LoVo (cell line): ENCODE measurements at places on chromosomes 11 and 22.

GRCh38 chr11:14908214-14908880 is 16.3 kb upstream of the CYP2R1 start:
- DNase-seq, result peak; percentile 49

- no peak for DNase-seq
Observed at GRCh38 chr22:38981005-38981991, 849 bp upstream of the APOBEC3B start.

- no peak for DNase-seq
Observed at GRCh38 chr22:48941903-48942575, 885.6 kb downstream of the BRD1 start.

- DNase-seq, result no peak
Observed at GRCh38 chr22:30023099-30023660, 57.1 kb upstream of the HORMAD2 start.

DNA sequence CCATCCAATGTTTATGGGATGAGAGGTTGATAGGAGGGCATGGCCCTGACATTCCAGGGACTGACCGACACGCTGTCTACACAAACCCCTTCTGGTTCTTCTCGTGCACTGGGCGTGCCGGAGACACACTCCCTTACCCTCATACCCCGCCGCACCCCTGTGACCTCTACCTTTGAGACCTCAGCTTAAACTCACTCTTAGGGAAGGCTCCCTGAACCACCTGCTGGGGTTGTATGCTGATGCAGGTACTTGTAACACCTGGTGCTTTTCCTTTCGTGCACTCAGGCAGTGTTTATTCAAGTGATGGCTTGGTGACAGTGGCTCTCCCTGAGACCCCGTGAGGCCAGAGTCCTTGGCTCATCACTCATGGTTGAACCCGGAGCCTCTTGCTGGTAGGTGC is 12.0 kb downstream of the PPARA start:
- no peak for DNase-seq

DNA sequence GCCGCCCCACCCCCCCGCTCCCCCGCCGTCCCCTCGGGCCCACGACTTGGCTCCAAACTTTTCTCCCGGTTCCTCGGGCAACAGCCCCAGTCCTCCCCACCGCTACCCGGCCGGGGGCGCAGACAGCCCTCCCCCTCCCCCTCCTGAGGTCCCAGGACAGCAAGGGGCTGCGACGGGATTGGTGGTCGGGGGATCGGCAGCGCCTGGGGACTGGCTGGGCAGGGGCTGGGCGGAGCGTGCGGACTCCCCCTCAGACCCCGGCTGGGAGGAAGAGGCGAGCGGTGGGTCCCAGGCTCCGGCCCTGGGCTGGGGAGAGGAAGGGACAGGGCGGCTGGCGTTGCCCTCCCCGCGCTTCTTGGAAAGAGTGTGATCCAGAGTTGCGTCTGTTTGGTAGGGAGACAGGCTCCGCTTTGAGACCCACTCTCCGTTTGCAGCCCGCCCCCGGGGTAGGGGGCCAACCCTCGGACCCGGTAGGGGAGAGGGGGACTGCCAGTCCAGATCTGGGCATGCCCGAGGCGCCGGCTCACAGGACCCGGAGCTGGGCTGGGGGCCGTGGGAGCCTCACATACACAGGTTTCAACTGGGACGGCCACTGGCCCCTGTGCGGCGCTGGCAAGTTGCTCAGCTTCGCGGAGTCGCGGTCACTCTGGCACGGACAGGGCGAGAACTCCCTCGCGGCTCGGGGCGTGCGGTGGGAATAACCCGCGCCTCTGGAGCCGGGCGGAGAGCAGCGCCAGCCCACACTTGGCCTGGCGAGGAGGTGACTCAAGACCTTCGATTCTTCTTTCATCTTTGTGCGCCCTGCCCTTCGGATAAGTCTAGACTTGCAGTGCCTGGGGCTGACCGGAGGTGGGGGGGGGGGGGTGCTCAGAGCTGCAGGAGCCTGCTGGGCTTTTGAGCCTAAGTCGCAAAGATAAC is 999 bp downstream of the TSKU start:
- DNase-seq, result peak; percentile 69

GRCh38 chr22:22960307-22960706 is 72.7 kb downstream of the IGLL5 start:
- peak; percentile 41 for DNase-seq

- no peak for DNase-seq
Observed at GRCh38 chr11:61120706-61121191, 18.5 kb downstream of the CD5 start.

- no peak for DNase-seq
Observed at GRCh38 chr11:44725016-44725685, 1.6 kb upstream of the TSPAN18 start.

DNA sequence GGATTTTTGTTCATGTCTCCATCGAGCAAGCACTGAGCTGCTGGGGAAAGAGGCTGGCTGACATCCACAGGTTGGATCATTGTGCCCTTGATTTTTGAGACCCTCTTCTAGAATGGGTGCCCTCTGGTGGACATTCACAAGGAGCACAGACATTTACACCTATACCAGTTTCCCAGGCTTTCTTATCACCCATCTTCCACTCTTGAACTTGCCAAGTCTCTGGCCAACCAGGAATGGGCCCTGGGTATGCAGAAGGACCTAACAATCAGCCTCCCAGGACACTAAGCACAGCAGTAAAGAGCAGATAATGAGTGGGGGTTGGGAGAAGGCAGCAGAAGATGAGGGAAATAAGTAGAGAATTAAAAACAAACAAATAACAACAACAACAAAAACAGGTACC is 5.7 kb upstream of the INTS4 start:
- peak; percentile 75 for DNase-seq

- DNase-seq, result no peak
Observed at GRCh38 chr11:78548911-78549590, 25.6 kb downstream of the NARS2 start.

- no peak for DNase-seq
Observed at GRCh38 chr11:23403210-23404185, 543.2 kb upstream of the CCDC179 start.

DNA sequence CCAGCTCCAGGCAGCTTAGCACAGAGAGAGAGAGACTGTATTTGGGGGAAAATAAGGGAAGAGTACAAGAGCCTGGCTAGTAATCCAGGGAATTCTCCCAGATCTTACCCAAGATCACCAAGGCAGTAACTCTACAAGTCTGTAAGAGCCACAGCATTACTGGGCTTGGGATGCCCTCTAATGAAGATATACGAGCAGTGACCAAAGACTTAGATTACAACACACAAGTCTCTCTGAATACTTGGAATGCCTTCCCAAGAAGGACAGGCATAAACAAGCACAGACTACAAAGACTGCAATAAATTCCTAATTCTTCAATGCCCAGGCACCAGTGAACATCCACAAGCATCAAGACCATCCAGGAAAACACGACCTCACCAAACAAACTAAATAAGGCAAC is 17.7 kb downstream of the DNAJC24 start:
- DNase-seq, result no peak

DNA sequence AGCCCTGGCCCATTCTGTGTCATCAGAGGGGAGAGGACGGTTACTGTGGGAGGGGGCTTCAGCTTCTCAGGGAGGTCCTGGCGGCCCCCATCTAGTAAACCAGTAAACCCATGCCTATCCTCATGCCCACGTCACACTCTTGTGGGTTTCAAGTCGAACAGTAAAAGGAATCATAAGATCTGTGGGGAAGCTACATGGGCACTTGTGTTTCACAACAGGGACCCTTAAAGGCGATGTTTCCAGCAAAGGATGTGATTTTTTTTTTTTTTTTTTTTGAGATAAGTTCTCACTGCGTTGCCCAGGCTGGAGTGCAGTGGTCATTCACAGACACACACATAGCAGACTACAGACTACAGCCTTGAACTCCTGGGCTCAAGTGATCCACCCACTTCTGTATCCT is 9.2 kb upstream of the PARVG start:
- no peak for DNase-seq

DNA sequence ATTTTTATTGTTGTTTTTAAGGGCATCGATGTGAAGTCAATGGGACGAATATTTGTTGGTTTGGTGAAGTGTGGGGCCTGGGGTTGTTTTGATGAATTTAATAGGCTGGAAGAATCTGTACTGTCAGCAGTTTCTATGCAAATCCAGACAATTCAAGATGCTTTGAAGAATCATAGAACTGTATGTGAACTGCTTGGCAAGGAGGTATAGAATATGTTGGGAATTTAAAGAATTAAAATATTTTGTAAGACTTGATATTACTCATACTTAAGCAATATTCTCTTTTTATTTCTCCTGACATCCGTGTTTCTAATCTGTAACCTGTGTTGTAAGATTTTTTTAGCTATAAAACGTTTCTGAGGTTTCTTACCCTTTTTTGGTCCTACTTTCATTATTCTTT is 61.6 kb downstream of the DYNC2H1 start:
- no peak for DNase-seq

- DNase-seq, result no peak
Observed at GRCh38 chr11:1844221-1845094, 5.7 kb downstream of the TNNI2 start.

DNA sequence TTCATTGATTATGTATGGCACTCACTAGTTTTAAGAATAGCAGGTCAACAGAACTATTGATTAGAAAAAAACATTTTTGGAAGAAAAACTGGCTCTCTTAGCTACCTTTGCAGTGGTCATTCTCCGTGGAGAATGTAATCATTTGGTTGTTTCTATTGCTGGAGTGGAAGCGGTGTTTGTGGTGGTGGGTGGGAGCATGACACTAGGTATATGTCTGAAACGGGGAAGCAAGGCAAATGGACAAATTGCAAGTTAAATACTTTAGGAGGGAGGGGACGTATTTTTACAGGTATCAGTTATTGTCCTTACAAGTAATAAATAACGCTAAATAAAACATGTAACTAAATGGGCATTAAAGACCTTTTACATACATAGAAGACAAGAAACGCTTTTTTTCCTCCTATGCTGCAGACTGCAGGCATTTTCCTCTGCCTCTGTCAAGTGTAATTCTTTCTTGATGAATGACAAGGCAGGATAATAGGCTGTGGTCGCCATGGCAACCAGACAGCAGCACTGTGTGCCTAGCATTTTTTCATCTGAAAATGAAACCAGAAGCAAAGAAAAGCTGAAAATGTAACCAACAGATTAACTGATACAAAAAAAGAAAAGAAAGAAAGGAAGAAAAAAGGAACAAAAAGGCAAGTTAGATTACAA is 46.2 kb downstream of the BLID start:
- DNase-seq, result no peak

GRCh38 chr11:13667245-13667644 is 1.2 kb upstream of the FAR1 start:
- no peak for DNase-seq

DNA sequence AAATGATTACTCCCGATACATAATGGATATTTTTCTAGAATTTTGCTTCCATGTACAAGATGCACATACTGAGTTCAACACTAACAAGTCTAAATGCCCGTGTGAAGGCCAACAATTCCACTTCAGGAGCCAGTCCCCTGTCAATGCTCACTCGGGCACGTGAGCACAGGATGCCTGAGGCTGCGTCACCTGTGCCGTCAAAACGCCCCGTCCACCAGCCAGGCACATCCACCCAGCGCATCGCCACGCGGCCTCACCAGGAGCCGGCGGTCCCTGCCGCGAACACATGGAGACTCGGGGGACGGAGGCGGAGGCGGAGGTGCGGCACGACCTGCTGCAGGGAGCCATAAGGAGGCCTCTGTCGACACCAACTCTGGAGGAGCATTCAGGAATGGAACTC is 9.8 kb downstream of the TOLLIP start:
- DNase-seq, result no peak

DNA sequence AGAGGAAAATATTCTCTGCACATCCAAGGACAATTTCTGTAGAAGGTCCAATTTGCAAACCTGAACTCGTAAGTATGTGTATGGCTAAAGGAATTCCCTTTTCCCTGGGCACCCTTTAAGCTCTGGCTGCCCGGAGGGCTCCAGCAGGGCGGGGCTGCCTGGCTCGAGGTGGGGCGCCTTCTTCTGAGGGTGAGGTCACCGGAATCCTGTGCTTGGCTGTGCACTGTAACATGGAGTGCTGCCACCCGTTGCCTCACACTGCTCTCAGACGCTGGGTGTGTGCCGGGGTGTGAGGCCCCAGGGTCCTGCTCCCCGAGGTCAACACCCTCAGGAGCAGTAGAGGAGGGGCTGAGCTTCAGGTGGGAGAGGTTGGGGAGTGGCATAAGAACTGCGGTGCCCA is 61.5 kb downstream of the SYN3 start:
- DNase-seq, result peak; percentile 36

- peak; percentile 89 for DNase-seq
Observed at GRCh38 chr11:128210148-128210940, 377.0 kb downstream of the ETS1 start.

GRCh38 chr11:12019337-12019736 is 10.9 kb upstream of the DKK3 start:
- no peak for DNase-seq

DNA sequence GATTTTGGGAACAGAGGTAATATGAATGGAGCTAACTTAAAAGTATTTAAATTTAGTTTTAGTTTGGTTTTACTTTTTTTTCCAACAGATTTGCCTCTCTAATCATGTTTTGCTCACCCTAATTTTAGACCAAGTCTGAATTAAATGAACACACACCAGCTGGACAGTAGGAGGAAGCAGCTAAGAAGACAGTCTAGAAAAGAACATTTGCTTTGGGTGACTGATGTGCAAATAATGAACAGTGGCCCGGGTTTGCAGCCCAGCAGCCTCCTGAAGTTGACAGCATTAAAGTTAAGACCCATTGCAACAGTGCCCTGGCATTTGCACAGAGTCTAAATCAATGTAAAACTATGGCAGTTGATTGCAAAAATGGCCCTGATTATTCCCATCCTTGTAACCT is 66.4 kb upstream of the SORL1 start:
- DNase-seq, result no peak

DNA sequence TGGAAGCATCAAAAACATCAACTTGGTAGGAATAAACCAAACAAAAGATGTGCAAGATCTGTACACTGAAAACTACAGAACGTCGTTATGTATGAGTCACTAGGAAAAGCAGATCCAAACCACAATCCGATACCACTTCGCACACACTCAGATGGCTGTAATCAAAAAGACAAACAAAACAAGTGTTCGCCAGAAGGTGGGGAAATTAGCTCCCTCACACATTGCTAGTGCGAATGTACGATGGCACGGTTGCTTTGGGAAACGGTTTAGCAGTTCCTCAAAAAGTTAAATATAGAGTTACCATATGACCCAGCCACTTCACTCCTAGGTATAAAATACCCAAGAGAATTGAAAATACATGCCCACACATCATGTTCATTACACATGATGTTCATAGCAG is 14.8 kb upstream of the CARD10 start:
- DNase-seq, result no peak

- no peak for DNase-seq
Observed at GRCh38 chr22:19258371-19258770, 33.1 kb downstream of the CLTCL1 start.

DNA sequence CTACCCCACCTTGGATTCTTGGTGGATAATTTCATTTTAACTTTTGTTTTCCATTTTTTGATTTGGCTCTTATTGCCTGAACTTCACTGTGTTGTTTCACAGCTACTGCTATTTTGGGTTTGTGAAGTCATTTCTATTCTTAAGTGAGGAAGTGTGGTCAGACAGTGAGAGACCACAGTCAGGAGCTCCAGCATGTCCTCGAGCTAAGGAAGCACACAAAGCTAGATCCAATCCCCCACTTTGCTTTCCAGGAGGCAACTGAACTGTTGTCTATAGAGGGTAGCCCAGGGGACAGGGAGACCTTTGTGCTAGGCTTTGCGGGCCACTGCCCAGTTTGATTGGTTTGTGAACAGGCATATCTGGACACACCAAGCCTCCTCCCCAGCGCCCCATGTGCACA is 251.8 kb upstream of the KIRREL3 start:
- DNase-seq, result no peak

GRCh38 chr11:73554671-73555320 is 43.1 kb downstream of the FAM168A start:
- DNase-seq, result no peak
